MG63 (cell line): ENCODE measurements at places on chromosomes 2 and 18. TPM values are rescaled to one million over a fixed set of nuclear protein-coding genes. Genes with fewer than 3 reads are reported as not detected.
A peak's percentile ranks its signal among the peaks of the same experiment; 100 is the strongest.

DNA sequence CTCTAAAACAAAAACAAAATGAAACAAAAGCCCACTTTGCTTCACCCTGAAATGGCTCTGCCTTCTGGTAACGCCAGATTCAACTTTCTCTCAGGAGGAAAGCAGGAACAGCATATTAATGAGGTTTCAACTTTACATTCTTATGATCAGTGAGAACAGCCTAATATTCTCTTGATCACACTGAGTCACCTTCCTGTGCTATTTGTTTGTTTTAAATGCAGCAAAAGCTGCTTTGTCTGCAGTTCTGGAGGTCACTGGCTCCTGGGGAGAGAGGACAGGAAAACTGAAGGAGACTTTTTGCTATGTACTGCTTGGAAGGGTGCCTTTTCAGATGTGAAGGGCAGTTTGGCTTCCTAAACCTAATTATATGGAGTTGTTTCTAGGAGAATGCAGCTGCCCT lies 48.1 kb downstream of the MAIP1 start:
- DNase-seq: peak; percentile 6

- no peak for DNase-seq
These were observed 22.8 kb upstream of the SMAD4 start for GRCh38 chr18:51006948-51007789.

GRCh38 chr2:33441235-33441810 lies 35.1 kb upstream of the RASGRP3 start:
- DNase-seq: peak; percentile 55

GRCh38 chr18:14922965-14923565 lies 175.1 kb downstream of the ANKRD30B start:
- no peak for DNase-seq

DNA sequence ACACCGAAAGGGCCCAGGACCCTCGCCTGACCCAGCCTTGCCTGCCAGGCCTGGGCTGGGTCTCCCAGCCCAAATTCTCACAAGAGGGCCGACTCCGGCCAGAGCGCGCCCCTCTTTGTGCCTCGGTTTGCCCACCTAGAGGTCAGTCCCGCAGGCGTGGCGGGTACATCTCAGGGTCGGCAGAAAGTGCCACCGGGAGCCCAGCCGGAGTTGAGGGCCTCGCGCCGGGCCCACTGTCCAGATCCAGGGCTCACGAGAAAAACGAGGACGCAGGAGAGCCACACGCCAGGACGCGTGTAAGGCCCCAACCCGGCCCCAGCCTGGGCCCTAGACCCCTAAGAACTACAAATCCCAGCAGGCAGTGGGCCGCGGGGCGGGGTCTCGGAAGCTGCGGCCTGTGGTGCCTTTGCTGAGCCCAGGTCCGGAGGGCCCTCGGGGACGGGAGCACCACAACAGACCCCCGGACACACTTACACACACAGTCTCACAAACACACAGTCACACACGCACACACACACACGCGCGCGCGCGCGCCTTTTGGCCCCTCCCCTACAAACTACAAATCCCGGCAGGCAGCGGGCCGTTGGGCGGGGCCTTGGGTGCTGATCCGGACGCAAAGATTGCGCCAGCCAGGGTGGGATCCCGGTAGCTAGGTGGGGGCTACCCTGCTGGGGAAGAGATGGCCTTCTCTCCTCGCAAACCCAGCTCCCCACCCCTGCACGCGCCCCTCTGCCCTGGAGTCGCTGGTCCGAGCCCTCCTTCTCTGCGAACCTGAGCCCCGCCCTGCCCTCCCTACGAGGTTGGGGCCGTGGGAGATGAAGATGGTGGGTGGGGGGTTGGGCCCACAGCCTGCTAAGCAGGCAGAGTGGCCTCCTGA lies at the start of gene SH2D6:
TSS of gene SH2D6 (plus strand) at position 583 of the 877 bp plus-strand sequence. CDS start 10,752 bp downstream, outside the sequence.
- DNase-seq: peak; percentile 90

The SCN3A gene
- 22.7 and 27.1 TPM in 2 replicates for total RNA-seq

DNA sequence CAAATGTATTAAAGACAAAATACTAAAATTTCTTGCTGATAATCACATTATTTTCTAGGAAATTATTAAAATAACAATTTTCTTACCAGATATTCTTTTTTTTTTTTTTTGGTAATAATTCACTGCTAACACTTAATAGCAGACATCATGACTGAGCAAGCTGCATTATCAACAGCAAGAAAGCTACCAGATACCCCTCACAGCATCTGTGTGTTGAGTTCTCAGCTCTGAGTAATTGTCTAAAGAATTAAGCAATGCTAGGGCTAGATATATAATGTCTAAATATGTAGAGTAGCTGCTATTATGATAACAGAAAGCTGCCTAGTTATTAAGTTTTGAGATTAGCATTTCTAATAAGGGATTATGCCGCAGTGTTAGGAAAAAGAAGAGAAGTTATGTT lies 754.3 kb upstream of the PKDCC start:
- DNase-seq: no peak

DNA sequence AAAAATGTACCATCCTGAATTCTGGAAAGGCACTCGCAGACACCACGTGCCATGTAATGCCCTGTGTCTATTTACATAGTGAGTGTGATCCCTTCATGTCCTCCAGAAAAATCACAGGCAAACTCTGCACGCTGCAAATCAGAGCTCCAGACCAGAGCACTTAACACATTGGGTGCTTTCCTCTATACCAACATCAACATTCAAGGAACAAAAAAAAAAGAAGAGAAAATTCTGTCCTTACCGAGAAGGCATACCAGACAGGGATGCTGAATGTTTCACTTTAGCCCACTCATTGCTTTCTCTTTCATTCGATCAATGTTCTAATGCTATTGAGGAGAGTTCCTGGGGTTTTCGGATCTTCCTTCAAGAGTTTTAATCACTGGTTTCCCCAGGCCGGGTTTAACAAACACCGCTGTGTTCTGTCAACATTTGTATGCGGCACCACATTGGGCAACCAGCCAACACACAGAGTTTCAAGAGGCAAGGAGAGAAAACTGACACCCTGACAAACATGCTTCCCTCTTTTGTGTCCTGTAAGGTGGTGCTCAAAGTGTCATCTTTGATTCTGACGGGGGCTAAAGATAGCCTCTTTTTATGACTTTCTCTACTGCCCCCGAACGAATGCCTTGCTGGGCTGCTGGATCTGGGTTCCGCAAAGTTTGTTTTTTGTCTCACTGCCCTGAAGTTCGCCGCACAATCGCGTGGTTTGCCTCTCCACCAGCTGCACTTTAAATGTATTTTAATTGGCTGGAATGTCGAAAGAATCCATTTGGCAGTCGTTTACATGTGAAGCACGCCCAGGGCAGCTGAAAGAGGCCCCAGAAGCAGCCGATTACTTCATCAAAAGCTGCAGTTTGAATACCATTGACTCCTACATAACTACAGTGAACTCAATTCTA lies 106.4 kb upstream of the NCKAP5 start:
- peak; percentile 64 for DNase-seq

The TMEM131 gene
- total RNA-seq: 5.9 and 44.7 TPM in 2 replicates

GRCh38 chr2:232103140-232103737 lies 141.7 kb downstream of the DIS3L2 start:
- DNase-seq: no peak

The METTL21A gene
- 35.5 and 48.6 TPM in 2 replicates for total RNA-seq

- DNase-seq: no peak
These were observed 3.8 kb upstream of the CHN1 start for GRCh38 chr2:175008801-175009495.

The CDKL4 gene
- 0.30 TPM in 1 of 2 replicates, not detected in the other for total RNA-seq

DNA sequence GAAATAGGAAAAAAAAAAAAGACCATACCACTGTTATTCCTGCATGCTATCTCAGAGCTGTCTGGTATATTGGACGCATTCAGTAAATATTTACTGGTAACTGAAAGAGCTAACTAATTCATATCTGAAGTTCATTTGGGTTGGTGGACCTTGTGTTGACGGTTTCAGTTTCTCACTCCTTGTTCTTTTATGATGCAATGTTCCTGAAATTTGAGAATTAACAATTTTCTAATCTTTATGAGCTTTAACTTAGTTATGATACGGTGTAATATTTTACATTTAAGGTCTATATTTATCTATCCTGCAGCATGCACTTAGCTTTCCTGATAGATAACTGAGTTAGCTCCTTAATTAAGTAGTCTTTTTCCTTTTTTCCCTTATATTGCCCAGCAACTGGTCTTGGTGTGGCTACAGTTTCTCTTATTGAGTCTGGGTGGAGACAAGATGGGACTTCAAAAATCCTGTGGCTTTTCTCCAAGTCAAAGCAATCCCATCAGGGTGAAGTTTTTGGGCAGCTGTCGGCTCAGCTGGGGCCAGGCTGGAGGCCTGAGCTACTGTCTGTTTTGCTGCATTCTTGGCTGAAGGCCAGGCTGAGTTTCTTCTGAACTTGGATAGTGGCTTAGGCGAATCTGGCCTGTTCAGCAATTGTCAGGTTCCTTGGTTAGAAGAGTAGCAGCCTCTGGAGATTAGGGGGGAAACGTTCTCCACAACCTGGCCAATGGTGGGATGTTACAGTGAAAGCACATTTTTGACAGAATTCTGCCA lies 78.4 kb upstream of the MEX3C start:
- no peak for DNase-seq

DNA sequence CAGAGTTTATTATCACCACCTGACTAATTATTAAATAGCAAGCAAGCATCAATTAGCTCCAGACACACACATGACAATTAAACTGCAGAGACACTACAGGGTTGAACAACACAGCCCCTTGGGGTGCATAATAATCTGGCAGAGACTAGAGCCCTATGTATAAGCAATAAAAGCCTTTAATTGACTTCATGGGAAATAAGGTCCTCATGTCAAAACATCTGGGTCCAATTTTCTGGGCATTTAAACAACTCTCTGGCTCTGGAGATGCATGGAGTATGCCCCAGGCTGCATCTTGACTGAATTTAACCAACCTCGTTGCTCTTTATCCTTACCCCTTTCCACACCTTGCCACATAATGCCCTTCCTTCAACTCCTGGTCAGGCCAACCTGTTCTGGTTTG lies 270.7 kb upstream of the THUMPD2 start:
- DNase-seq: no peak

- DNase-seq: no peak
These were observed 189.2 kb downstream of the OSR1 start for GRCh38 chr2:19169134-19169768.

The AQP12B gene
- total RNA-seq: not detected in 2 replicates

DNA sequence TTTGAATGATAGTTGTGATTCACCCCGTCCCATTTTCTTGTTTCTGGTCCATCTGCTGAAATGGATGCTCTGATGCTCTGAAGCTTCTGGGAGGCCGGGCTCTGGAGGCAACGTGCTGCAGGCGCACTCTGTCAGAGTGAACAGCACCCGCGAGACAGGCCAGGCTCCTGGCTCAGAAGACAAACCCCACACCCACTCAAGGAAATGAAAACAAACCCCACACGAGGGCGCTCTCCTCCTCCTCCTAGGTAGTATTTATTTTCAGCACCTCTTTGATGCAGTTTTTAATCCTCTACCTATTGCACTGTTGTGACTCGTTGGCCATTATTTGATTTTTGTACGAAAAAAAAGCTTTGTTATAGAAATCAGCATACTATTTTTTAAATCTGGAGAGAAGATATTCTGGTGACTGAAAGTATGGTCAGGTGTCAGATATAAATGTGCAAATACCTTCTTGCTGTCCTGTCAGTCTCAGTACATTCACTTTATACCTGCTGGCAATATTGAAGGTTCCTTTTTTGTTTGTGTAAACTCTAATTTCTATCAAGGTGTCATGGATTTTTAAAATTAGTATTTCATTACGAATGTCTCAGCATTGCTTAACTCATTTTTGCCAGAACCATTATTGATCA lies 10.3 kb upstream of the CHST10 start:
- DNase-seq: peak; percentile 29

The ABCA12 gene
- not detected in 2 replicates for total RNA-seq

- DNase-seq: no peak
These were observed 1.2 kb downstream of the TGOLN2 start for GRCh38 chr2:85326406-85327159.

DNA sequence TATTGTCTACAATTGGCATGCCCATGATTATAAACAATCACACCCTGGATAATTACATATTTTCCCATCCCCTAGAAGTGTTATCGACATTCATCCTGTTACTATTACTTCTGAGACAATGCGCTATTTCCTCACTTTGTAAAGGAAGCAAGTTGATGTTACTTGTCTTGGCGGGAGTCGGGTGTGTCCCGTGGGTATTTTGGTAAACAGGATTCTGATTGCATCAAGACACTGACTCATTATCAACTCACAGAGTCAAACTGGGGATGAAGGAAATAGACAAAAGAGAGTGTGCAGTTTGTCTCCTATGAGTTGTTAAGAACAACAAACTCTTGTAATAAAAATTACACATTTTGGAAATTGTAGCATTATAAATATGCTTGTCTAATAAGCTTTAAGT lies 142.7 kb downstream of the GALR1 start:
- no peak for DNase-seq

DNA sequence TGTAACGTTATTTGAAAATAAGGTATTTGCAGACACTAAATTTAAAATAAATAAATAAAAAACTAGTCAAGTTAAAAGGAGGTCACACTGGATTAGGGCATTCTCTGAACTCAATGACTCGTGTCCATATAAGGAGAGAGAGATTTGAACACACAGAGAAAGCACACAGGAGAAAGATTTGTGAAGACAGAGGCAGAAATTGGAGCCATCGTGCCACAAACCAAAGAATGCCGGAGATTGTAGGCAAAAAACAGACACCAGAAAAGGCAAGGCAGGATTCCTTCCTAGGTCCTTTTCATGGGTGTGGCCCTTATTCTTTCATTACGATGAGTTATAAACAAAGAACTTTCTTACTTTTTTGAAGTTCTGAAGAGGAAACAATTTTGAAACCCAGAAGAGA lies 981.5 kb downstream of the DCDC2C start:
- no peak for DNase-seq

DNA sequence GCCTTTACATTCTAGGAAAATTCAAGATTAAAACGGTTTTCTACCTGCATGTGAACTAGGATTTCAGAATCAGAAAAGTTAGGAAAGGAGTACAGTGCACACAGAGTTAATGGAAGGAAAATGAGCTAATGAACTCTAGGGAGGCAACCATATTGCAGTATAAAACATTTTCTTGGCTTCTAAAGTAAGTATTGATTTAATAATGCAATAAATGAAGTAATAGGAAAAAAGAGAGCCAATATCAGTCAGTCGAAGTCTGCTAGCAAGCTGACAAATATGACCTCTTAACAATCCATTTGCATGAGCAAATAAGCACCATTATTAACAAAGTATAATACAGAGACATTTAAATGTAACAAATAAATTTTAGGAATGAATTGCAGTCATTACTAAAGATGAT lies 80.2 kb upstream of the COL3A1 start:
- no peak for DNase-seq

GRCh38 chr2:62660087-62660486 lies 45.4 kb upstream of the EHBP1 start:
- DNase-seq: no peak

GRCh38 chr2:59655809-59656208 lies 897.6 kb downstream of the BCL11A start:
- no peak for DNase-seq

The SALL3 gene
- not detected in 2 replicates for total RNA-seq
